Stimulated activated CD8-positive, alpha-beta memory T cell treated with anti-CD3 and anti-CD28 coated beads, Interleukin-2, amount 100 ng/mL, for 48 hours (primary cell): ENCODE measurements at places on chromosomes 7 and 10.

DNA sequence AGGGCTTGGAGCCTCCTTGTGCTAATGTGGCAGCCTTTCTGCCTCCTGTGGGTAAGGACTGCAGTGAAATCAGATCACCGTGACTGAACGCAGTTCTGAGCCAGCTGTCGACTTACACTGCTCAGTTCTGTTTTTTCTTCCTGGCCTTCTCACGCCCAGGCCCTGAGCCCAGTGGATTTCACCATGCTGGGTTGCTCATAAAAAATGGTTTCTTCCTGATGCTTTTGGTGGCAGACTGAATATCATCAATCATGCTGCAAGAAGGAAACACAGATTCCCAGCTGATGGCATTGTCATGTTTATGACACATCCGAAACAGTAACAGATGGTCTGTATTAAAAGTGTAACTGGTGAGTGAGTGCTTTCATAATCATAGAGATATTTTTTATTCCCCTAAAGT is 389.6 kb downstream of the GALNT17 start:
- DNase-seq, result no peak

- no peak for DNase-seq
These were observed 142.2 kb downstream of the DOCK4 start for GRCh38 chr7:112063974-112064373.

GRCh38 chr7:67821116-67821515 is 824.5 kb downstream of the TYW1 start:
- DNase-seq, result no peak

- DNase-seq, result no peak
These were observed 60.1 kb downstream of the DENND11 start for GRCh38 chr7:141641876-141642275.

GRCh38 chr10:17808971-17809841 is at the start of gene MRC1:
TSS of gene MRC1 (plus strand) at chr10:17809348. CDS start at chr10:17809466, 118 bp downstream.
- no peak for DNase-seq
